ENCODE measurements at places on chromosomes 12 and 14.
A peak's percentile ranks its signal among the peaks of the same experiment; 100 is the strongest.

- peak; percentile 83 for DNase-seq
These were observed at the start of gene KTN1 for GRCh38 chr14:55579724-55580469. KTN1 (plus strand) TSS chr14:55580207; CDS start chr14:55612049, 31,842 bp downstream.

DNA sequence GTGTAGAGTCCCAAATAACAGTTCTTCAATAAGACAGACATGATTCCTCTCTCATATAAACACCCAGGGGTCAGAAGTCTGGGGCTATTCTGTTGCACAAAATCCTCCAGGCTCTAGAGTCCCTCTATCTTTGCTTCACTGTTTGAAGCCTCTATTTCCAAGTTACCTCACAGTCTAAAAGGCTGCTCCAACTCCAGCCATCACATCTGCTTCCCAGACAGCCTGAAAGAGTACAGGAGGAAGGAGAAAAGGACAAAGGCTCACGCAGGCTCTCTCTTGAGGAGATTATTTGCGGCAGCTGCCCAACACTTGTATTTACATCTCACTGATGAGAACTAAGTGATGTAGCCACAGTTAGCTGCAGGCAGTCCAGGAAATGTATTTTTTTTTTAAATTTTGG, 6.4 kb downstream of the PAPLN start:
- DNase-seq, result no peak

DNA sequence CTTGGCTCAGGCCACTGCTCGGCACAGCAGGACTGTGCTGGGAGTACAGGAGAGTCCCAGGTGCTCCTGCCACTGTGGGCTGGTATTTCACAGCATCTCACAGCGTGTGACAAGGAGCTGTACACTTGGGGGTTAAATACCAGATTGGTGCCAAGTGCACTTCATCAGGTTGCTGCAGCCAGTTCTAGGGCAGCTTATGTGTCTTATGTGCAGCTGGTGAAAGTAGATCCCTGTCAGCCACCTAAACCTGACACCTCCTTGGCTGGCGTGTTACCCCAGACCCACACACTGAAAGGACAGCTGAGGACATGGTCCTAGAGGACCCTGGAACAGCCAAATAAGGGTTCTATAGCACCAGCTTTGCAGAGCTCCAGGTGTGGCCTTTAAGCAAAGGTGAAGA, 18.9 kb downstream of the PLEKHH1 start:
- DNase-seq, result no peak

DNA sequence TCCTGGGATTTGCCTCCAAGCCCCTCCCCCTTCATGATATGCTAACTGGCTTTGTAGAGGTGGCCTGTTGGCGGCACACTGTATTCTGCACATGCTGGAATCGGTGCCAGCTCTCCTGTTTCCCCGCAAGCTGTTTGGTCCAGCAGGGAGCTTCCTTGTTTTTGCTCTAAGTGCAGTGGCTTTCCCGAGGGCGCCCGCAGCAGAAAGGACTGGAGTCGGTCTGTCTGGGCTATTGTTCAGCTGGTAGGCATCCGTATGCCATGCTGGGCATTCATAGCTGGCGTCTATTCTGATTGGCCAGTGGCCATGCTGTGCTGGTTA, 88.9 kb upstream of the MED13L start:
- no peak for DNase-seq

DNA sequence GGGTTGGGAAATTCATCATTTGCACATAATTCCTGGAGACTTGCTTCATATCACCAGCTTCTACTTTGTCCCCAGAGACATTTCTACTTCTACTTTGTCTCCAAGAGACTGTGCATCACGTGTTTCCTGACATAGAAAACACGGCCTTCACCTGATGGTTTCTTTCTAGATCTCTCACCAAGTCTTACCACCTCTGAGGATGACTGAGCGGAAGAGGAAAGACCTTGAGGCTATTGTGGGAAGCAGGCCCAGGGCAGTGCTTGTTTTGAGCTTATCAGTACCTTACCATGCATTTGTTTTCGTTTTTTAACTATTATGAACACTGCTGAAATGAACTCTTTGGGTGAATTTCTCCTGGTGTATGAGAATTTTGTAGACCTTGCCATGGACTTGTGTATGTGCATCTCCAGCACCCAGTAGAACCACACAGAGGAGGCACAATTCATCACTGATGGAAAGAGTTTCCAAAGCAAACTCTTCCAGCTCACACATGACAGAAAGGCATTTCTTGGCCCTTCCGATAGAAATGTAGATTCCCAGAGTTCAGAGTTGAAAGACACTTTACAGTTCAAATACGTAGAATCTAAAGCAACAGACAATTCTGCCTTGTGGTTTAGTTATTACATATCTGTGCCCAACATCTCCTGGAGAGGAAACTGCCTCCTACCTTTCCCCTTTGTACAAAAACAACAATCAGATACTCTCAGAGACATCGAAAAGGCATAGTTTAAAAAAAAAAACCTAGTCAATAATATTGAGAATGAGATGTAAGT, 434.7 kb downstream of the FUT8 start:
- DNase-seq, result no peak

DNA sequence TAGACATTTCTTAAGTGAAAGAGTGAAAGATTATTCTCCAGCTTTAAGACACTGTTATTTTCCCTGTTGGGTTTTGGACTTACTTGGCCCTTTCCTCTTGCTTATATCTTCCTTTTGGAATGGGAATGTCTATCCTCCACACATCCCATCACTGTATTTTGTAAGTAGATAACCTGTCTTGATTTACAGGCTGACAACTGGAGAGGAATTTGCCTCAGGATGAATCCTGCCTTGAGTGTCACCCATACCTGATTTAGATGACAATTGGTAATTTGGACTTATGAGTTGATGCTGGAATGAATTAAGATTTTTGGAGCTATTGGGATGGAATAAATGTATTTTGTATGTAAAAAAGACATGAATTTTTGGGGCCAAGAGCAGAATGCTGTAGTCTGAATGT, 74.2 kb upstream of the KICS2 start:
- DNase-seq, result no peak

GRCh38 chr14:89248411-89249064, 168.5 kb downstream of the FOXN3 start:
- DNase-seq, result no peak

Data from ACHN (cell line).